ENCODE measurements at places on chromosomes 1 and 21.
A peak's percentile ranks its signal among the peaks of the same experiment; 100 is the strongest.

DNA sequence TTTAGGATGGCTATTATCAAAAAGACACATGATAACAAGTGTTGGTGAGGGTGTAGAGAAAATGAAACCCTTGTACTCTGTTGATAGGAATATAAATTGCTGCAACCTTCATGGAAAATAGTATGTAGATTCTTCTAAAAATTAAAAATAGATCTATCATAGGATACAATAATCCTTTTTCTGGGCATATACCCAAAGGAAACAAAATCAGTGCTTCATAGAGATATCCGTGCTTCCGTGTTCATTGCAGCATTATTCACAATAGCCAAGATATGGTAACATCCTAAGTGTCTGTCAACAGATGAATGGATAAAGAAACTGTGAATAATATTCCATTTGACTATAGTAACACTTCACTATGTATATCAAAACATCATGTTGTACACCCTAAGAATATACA, 106.7 kb downstream of the MIS18A start:
- DNase-seq = no peak

DNA sequence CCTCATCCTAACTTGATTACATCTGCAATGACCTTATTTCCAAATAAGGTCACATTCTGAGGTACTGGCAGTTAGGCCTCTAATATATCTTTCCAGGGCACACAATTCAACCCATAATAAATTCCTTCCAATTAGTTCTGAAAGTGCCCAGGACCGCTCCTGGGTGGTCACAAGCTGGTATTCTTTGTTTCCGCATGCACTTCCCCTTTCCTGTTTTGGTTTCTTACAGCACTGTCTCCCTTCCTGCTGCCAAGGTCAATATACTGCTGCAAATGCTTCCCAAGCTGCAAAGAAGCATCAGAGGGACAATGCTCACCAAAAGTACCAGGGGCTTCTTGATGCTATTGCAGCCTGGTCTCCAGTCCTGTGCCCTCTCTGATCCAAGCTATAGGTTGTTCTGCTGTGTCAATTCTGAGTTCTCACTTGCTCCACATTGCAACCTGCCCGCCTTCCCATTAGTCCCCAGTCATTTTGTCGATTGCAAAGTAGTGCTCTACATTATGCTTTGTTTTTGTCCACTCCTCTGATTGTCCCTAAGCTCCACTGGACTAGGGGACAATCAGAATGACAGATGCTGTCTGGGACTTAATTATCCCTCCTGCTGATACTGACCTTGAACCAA, 13.9 kb upstream of the XPR1 start:
- DNase-seq = no peak

DNA sequence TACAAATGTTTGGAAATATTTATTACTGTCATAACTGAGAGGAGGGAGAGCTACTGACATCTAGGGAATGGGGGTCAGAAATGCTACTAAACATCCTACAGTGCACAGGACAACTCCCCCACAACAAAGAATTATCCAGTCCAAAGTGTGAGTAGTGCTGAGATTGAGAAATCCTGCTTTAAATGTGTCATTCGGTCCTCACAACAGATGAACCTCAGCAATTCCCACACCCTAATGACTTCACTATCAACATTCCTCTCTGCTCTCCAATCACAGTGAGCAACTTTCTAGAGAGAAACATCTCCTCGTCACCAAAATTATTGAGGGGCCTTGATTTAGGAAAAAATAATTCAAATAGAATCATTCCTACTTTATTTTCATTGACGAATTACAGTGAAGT, 18.0 kb downstream of the OMA1 start:
- peak; percentile 78 for DNase-seq

- no peak for DNase-seq
Measured at GRCh38 chr21:41943851-41944250, 10.0 kb downstream of the C2CD2 start.

GRCh38 chr1:204112876-204113730, 38.7 kb downstream of the ETNK2 start:
- DNase-seq = no peak

GRCh38 chr1:29410476-29410875, 174.2 kb downstream of the PTPRU start:
- DNase-seq = no peak

DNA sequence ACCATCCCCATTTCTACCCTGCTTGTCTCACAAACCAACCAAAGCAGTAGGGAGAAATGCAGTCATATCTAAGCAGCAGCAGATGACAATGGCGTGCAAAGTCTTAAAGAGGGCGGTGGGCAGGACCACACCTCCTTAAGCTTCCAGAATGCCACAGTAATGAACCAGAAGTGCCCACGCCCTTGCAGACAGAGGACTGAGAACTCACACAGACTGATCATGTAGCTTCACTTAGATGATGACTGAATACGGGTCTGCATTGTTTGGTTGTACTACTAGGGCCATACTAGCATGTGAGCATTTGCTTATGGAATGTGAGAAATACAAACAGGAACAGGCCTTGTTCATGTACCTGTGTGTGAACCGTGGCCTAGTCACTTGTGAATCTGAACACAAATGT, 246.0 kb downstream of the RPS6KC1 start:
- no peak for DNase-seq

GRCh38 chr1:173627269-173627668, 7.9 kb upstream of the TEX50 start:
- DNase-seq = no peak

DNA sequence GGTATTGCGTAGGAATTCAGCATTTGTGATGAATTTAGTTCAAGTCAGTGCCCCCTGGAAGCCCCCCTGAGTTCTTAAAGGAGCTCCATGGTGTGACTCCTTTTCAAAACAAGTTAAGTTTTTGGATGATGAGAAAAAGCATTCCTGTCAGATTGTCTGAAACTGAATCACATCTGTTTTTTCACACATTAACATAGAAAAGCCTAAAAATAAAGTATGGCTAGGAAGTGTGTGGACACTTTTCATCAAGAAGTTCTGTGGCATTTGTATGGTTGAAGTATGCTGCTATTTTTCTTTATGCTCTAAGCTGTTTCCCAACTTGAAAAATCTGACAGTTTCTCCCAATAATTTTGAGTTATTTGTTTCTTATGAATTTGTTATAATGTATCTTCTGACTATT, 33.7 kb downstream of the PRDM2 start:
- DNase-seq = no peak

DNA sequence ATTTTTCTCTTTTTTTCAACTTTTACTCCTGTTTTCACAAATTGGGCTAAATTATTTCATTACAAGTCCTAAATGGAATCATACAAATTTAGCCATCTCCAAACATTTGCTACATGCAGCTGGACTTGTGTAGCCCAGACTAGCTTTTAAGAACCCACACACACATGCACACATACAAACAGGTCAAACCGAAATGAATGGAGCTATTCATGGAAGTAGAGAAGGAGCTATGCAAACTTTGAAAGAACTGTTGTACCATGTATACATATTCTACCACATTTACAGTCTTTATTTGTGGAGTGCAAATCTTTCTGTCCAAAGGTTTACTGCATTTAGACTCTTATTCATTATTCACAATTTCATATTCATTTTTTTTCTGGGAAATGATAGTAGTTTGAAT, 189.1 kb upstream of the RNPC3 start:
- DNase-seq = no peak

GRCh38 chr21:42784276-42784675, 95.1 kb downstream of the WDR4 start:
- DNase-seq = no peak

DNA sequence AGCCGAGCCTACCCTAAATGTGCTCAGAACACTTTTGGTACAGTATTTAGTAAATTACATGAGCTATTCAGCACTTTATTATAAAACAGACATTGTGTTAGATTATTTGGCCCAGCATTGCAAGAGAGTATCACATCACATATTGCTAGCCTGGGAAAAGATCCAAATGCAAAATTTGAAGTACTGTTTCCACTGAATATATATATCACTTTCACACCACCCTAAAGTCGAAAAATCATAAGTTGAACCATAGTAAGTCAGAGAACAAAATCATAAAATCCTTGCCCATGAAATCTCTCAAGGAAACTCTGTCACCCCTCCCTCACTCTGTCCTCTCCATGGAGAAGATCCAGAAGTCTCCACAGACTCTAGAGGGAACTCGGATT, 33.1 kb downstream of the RGS8 start:
- DNase-seq = no peak

DNA sequence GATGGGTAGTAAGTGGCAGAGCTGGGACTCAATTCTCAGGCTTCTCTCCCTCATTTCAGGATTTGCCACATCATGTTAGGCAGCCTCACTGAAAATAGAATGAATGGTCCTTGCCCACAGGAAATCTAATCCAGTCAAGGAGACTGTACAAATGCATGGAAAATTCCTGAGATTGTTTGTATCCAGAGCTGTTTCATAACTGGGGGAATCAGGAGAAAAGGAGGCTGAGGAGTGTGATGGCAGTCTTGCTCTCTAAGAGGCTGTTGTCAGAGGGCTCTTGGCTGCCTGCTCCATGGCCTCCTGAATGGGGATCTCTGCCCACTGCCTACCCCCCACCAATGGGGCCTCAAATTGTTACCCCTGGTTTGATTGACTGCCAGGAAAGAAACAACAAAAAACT, 141.9 kb upstream of the TNR start:
- DNase-seq = no peak

- DNase-seq = no peak
Measured at GRCh38 chr21:29233611-29234540, 64.8 kb upstream of the BACH1 start.

DNA sequence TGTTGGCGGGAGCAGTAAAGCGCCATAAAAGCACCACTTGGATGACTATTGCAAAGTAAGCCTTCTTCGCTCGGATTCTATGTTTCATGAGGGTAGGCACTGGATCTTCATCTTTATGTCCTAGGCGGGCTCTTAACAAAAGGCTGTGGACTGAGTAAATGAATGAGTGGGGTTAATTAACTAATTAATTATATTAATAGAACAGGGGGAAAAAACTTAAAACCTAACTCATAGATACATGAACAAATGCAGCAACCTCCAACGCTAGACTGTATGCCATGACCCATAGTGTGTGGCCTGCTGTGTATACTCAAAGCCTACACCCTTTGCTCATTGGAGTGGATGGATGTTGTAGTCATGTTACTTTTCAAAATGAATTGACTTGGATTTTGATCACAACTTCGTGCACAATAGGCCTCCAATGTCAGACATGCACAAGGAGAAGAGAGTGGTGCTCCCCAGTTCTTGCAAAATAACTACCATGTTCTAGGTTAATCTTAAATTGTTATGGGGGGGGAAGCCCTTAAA, 417 bp upstream of the GFI1 start:
- DNase-seq = no peak

DNA sequence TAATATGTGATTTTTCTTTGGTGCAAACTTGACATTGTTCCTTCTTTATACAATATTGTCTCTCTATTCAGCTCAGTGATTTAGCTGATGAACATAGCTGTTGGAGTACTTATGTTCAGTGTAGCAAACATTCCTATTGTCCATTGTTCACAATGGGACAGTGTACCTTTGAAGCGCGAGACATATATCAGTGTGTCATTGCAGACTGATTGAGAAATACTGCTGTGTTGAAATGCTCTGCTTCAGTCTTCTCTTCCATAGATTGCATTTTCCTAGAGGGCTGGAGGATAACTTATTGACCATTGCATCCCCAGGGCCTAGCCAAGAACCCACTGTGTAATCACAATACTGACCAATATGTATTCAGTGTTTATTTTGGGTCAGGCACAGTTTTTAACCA, 46.5 kb downstream of the HLX start:
- DNase-seq = no peak

- no peak for DNase-seq
Measured at GRCh38 chr1:223709598-223709997, 2.7 kb upstream of the CAPN2 start.

- DNase-seq = no peak
Measured at GRCh38 chr1:2337081-2337480, 54.3 kb downstream of the MORN1 start.

DNA sequence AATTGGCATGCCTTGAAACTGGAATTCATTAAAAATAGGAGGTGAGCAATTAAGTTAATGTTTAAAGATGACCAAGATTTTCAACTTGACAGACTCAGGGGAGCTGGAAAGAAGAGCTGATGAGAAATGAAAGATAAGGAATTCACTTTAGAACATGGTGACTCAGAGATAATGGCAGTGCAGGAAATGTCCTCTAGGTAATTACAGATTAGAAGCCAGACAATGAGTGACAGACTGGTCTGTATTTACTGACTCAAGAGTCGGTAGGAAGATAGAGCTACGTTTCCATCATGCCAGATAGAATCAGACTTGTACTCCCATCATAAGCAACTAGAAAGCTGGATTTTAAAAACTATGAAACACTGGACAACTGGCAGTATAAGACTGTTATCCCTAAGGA, 151.6 kb downstream of the AJAP1 start:
- no peak for DNase-seq

Measured in HS-5 (cell line).